Activated CD4-positive, alpha-beta T cell treated with anti-CD3 and anti-CD28 coated beads, Interleukin-2, amount 50 U/mL, for 1 hour (primary cell): ENCODE measurements at places on chromosomes 6 and 20.

GRCh38 chr20:11054266-11054993 is 380.6 kb upstream of the JAG1 start:
- DNase-seq, result no peak

DNA sequence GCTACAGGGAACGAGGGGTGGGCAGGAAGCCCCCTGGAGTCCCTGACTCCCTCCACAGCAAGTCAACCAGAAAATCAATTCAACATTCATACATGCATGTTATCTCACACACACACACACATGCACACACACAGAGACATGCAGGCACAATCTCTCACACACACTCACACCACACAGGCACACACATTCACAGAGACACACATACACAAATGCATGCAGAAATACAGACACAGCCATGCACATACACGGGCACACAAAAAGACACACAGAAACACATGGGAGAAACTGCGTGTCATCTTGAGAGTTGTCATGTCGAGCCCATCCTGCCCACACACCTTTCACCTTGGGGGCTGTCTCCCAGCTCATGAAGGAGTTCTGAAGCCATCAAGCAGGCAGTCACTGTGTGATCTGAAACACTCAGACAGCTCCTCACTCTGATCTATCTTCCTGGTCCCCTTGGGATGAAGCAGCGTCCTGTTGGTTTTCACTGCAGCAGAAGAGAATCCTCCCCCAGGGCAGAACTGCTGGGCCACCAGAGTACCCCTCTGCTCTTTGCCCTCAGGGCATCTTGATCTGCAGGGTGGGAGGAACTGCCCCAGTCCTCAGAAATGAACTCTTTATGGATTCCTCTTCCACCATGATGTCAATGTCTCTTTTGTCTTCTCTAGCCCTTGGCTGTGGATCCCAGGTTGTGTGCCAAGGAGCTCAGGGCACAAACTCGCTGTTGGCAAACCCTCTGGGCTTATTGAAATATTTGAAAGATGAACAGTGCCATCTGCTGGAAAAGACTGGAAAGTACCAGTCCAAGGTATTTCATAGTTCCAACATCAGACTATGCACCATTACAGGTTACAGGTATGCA is 8.8 kb downstream of the RAET1L start:
- peak; percentile 39 for DNase-seq

GRCh38 chr6:112416866-112417265 is 69.7 kb downstream of the RFPL4B start:
- DNase-seq, result no peak

DNA sequence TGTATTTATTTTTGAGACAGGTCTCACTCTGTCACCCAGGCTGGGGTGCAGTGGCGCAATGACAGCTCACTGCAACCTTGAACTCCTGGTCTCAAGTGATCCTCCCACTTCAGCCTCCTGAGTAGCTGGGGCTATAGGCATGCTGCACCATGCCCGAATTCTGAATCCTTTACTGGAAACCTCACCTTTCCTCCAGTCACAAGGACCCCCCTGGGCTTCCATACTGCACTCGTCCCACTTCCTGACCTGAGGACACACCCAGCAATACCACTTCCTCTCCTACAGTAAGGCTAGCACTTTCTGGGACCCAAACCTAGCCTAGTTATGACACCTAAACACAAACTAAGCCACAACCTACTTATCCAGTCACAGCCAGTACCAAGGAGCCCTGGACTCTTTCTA is 68.2 kb downstream of the FAM217A start:
- DNase-seq, result no peak

DNA sequence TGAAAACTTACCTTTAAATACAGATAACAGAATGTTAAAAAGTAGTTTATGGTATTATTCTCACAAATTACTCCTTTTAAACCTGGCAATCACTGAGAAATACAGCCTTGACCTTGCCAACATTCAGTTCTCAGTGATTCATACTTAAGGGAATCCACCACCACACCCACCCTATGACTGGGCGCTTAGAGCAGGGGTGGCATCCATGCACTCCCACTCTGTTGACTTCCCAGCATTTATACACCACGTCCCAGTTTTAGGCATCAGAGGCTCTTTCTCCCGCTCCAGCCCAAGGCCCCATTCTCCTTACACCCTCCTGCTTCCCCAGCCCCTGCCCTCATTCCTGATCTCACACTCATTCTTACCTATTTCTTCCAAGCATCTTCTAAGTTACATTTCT is 16.3 kb downstream of the TRAF3IP2 start:
- no peak for DNase-seq

- DNase-seq, result no peak
Observed at GRCh38 chr6:113750151-113750855, 106.8 kb upstream of the MARCKS start.

DNA sequence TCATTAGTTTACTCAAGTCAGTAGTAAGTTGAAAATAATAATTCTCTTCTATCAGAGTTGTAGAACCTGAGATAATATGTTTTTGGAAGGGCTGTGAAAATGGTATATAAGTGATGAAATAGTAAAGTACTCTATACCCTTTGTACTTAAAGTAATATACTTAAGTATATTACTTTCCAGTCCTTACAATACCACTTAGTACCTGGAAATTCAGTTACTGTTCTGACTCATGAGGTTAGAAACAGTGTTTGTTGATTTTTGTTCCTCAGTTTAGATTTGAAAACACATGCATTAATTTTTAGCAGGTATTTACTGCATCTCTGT is 10.1 kb downstream of the TULP4 start:
- no peak for DNase-seq

GRCh38 chr6:106204961-106205360 is 118.8 kb downstream of the PRDM1 start:
- DNase-seq, result no peak

DNA sequence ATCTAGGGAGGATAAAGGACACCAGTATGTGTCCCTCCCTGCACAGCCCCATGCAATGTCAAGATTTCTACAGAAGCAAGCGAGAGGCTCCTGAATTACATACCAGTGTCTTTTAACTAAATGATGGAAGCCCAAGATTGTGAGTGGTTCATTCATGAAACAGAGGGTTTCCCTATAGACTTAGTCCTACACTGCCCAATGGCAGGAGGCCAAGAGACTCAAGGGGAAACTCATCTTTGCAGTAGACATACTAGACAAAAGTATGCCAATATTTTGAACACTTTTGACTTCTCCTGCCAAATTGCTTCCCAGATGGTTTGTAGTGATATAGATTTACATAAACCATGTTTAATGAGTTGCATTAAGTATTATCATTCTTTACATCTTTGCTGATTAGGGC is 557.2 kb upstream of the JAG1 start:
- no peak for DNase-seq

DNA sequence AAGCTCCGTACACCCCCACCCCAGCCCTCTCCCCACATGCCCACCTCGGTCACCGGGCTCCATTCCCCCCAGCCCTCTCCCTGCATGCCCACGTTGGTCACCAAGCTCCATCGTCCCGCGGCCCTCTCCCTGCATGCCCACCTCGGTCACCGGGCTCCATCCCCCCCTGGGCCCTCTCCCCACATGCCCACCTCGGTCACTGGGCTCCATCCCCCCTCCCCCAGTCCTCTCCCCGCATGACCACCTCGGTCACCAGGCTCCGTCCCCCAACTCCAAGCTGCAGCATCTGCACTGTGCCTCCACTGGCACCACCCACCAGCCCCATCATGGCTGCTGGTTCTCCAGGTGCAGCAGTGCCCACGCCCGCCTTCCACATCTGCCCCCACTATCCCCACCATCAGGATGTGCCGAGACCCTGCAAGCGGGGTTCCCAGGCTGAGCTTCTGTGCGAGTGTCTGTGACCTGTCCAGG is 16.8 kb downstream of the TAF4 start:
- no peak for DNase-seq

DNA sequence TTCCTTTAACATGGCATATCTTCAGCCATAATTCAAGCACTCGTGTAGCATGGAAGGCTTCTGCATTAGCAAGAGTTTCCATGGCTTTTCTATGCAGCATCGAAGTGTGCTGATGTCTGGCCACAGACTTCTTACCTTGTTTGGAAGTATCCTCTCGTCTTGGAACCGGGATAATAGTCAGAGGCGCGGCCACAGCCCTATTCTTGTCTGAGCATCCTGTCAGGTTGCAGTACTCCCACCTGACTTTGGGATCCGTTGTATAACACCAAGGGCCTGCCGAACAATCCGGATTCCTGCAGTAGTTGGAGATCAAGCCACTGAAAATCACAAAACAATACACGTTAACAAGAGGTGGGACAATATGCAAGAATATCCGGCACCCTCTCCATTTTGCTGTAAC is 138.9 kb downstream of the SLC22A3 start:
- no peak for DNase-seq

- DNase-seq, result no peak
Observed at GRCh38 chr20:17282501-17282900, 55.7 kb downstream of the PCSK2 start.

DNA sequence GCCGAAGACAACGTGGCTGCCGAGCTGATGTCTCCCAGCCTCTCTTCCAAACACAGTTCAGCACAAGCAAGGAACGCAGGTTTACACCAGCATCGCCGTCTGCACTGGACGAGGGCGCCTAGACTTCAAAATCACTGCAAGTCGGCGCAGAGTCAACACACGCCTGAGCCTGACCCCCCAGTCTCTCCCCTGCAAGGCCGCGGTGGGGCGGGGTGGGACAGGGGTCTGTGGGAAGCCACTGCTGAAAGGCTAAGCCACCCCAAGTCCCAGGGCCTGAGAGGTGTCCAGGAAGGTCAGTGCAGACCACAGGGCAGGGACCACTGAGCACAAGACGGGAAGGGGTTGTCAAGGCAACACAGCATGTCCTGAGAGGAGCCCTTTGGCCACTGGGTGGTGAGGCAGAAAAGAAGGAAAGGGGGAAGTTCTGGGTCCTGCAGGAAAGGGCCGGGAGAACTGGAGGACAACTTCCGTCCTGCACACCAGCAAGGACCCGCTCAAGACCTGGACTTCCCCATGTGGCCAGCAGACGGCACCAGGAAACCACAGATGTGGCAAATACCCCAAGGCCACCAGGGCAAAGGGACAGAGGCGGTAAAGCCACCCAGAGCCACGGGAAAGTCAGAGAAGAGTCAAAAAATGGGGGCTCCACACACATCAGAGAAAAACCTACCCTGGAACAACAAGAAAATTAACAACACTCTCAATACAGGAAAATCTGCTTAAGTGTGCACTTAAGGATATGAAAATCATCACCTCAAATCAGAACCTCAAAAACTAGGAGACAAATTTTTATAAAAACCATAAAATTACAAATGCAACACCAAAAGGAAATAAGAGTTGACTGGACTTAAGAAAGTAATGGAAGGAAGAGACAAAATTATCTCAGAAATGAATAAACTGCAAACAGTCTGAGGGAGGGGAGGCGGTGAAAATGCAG is 84.8 kb downstream of the TAF4 start:
- no peak for DNase-seq

GRCh38 chr6:43268355-43268700 is 25.0 kb downstream of the TTBK1 start:
- DNase-seq, result no peak

DNA sequence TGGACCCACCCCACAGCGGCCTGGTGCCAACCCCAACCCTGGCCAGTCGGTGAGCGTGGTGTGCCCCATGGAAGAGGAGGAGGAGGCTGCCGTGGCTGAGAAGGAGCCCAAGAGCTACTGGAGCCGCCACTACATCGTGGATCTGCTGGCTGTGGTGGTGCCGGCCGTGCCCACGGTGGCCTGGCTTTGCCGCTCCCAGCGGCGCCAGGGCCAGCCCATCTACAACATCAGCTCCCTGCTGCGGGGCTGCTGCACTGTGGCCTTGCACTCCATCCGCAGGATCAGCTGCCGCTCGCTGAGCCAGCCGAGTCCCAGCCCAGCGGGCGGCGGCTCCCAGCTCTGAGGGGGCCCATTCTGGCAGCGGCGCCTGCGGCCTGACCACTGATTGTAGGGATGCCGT is 23.2 kb downstream of the SDCBP2 start:
- no peak for DNase-seq

- no peak for DNase-seq
Observed at GRCh38 chr6:19432966-19433498, 404.1 kb upstream of the ID4 start.

GRCh38 chr6:131265939-131266338 is 130.7 kb downstream of the AKAP7 start:
- DNase-seq, result no peak

DNA sequence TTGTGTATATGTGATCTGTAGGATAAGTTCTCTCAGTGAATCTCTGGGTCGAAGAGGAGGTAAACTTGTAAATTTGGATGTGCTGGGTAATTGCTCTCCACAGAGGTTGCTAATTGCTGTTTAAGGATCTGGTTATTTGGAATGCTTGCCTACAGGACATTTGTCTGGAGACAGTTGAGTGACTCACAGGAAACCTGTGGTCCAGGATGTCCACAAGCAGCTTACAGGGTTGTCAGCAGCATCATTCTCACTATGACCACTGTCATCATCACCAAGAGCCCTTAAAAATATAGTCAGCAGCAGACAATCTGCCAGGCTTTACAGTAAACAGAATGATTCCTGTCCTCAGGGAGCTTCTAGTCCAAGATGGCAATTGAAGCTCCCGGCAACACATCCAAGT is 31.2 kb upstream of the KCNK5 start:
- no peak for DNase-seq

GRCh38 chr6:129776542-129777330 is 66.8 kb upstream of the ARHGAP18 start:
- no peak for DNase-seq

- DNase-seq, result no peak
Observed at GRCh38 chr6:161369339-161369738, 95.5 kb upstream of the AGPAT4 start.

DNA sequence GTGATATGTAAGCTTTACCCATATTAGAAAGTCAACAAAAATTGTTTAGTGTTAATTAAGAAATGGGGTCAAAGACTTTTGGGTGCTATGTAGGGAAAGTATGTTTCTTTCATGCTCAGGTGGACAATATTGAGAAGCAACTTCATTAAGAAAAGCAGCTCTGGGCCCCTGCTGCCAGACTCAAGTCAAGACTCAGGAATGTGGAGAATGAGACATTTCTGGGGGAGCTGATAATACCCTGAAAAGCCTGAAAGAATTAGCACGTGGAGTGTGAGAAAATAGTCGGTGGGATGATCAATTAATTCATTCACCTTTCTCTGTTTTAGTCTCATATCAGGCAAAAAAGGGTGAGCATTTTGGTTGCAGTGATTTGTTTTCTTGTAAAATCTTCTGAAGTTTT is 175.1 kb upstream of the IMPG1 start:
- DNase-seq, result no peak

DNA sequence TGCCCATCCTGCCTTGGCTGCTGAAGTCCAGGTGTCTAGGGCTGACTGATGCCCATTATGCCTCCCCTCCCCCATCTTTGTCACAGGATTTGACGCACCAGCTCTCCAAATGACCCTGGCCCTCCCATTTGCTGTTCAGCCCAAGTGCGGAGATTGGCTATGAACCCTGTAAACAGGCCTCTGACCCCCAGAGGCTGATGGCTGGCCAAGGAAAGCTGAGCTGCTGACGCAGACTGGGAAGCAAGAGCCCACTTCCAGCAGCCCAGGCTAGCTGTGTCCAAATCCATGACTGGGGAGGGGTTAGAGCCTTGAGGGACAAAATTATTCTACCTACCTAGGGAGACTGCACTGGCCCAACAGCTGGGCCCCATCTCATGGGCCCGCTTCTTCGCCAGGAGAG is 797 bp upstream of the GNRH2 start:
- DNase-seq, result no peak

GRCh38 chr6:93468291-93468690 is 48.9 kb upstream of the EPHA7 start:
- no peak for DNase-seq

- no peak for DNase-seq
Observed at GRCh38 chr6:149336609-149336928, 19.1 kb downstream of the TAB2 start.

- no peak for DNase-seq
Observed at GRCh38 chr20:20497242-20497978, 129.5 kb downstream of the INSM1 start.

- no peak for DNase-seq
Observed at GRCh38 chr20:34110745-34111641, 1.1 kb downstream of the EIF2S2 start.
